Hypothalamus (tissue), 51 donors: ENCODE measurements at places on chromosomes 6 and 20.

DNA sequence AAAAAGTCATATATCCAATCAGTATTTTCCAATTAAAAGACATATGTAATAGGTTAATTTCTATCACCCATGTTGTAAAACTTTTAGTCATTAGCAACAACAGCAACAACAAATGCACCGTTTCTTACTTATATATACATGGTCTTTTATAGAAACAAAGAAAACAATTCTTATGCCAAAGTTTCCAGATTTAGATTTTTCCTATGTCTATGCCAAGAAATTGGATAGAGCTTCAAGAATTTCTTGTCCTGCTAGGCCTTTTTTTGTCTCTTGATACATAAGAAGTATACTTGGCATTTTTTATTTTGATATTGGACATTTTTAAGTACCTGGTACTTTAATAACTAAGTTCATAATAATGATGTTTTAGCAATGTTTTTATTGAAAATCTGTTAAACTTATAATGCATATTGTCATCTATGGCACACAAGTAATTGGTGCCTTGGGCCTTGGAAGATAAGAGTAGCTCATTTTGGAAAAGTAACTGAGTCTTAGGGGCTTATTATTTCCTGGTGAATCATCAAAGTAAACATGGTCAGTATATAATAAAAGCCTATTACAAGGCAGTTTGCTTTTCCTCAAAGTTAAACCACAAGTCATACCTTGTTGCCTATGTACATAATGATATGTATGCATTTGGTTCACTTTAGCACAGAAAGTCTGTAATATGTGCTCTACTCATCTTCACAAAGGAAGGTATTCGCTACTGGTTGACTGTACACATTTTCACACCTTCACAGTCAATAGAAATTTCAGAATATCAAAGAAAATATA, 10.1 kb upstream of the FRK start:
- no peak for DNase-seq

DNA sequence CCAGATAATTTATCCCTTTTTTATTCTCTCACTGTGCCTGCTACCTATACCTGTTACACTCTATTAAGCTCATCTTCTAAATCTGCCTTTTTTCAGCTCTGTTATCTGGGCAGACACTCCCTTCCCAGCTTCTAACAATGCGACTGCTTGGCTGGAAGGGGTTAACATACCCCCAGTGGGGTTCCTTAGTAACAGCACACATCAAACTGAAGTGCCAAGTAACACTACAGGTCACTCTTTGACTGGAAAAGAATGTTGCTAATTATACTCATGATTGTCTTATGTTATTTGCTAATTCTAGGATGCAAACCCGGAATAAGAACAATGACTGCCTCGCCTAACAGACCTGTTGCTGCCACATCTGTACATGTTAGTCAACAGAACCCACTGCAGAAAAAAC, 203.5 kb downstream of the EPM2A start:
- DNase-seq, result no peak

GRCh38 chr6:22248513-22249308, 48.1 kb downstream of the PRL start:
- no peak for DNase-seq

DNA sequence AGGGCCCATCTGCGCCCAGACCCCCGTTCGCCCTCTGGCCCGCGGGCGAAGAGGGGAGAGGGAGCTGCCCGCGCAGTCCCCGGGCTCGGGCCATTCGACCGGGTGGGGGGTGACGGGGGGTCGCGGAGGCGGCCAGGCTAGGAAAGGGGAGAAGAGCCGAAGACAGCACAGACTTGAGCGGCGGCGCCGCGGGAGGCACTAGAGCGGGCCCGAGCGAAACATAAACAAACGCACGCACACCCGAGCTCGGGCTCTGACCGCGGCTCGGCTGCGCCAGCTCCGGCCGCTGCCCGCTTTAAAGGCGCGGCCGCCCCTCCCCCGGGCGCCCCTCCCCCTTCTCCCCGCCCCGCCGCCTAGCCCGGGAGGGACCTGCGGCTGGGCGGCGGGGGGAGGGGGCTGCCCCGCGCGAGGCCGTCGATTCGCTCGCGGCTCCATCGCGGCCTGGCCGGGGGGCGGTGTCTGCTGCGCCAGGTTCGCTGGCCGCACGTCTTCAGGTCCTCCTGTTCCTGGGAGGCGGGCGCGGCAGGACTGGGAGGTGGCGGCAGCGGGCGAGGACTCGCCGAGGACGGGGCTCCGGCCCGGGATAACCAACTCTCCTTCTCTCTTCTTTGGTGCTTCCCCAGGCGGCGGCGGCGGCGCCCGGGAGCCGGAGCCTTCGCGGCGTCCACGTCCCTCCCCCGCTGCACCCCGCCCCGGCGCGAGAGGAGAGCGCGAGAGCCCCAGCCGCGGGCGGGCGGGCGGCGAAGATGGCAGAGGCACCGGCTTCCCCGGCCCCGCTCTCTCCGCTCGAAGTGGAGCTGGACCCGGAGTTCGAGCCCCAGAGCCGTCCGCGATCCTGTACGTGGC, at the start of gene FOXO3:
Gene FOXO3 (plus strand): TSS at position 455 of the 846 bp plus-strand sequence. CDS start 292 bp downstream, at position 747.
- DNase-seq, result peak; percentile 92

- no peak for DNase-seq
Observed at GRCh38 chr6:99501762-99502161, 13.5 kb downstream of the USP45 start.

- DNase-seq, result no peak
Observed at GRCh38 chr20:58818586-58819285, 32.0 kb downstream of the GNAS-AS1 start.

DNA sequence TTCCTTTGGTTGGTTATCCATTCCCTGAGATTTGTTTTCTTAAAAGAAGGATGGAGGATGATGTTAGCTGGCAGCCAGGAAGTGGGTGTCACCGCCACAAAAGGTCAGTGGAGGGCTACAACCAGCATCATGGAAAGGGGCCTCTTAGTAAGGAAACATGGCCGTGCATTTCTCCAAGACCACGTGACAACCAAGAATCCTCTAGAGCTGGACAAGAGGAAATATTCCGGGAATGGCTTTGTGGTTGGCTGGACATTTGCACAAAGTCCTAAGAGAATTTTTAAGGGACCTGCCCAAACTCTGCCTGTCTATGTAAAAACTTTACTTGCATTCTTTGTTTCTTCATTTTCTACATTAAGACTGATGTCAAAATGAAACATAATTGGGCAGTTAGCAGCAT, 399.9 kb upstream of the MARCKS start:
- no peak for DNase-seq

DNA sequence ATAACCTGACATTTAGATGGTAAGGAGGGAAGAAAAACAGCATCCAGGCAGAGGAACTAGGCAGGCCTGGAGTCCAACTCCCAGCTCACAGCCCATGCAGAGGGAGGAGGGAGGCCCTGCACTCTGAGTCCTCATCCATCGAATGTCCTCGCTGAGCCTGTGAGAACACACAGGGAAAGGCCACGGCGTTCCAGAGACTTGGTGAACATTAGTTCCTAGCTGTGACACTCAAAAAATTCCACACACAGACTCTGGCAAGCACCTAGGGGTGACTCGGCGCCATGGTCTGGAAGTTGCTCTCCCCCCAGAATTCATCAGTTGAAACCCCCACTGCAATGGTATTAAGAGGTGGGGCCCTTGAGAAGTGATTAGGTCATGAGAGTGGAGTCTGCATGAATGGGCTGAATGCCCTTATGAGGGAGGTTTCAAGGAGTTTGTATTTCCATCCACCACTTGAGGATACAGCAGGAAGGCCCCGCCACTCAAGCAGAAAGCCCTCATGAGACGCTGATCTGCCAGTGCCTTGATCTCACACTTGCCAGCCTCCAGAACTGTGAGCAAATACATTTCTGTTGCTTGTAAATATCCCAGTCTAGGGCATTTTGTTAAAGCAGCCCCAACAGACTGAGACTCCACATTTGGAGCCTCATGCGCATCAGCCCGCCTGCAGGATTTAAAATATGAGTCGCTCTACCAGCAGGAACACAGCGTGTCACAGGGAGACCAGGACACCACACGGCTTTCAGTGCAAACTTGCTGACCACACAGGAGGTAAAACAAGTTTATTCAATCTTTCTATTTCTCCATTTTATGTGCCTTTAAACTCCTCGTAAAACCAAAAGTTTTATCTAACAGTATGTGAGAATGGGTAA, 73.9 kb downstream of the WDR27 start:
- no peak for DNase-seq

DNA sequence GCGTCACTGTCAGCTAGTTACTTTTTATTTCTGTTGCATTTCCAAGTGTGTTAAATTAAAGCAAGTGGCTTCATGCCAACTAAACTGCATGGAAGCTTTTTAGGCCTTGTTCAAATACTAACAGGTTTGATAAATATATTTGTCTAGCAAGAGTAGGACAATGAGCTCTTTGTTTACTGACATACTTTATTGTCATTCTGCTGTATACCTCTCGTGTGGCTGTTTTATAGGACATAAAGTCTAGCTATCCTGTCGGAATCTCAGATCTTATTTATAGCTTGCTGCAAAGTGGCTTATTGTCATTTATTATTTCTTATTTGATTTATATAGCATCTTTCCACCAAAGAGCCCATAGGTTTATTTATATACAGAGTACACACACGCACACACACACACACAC, 711.1 kb downstream of the KIF16B start:
- no peak for DNase-seq

GRCh38 chr6:7900621-7901020, 10.0 kb downstream of the TXNDC5 start:
- DNase-seq, result no peak

- no peak for DNase-seq
Observed at GRCh38 chr20:47543006-47543431, 41.3 kb downstream of the NCOA3 start.

DNA sequence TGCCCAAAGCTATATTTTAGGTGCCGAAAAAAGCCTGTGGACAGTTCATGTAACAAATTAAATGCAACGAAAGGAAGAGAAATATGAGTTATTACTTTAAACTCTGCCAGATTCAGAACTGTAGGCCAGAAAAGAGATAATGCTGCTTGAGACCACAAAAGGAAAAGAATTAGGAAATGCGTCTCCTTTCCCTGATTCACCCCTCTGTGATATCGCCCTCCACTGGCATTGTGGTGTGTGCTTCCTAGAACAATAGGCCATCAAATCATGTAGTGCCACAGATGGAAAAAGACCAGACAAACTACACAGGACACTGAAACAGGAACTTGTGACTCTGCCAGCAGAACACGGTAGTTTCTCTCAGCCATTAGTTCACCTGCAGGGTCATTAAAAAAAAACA, 14.7 kb upstream of the LAMA4 start:
- no peak for DNase-seq

GRCh38 chr20:21202259-21202658, 76.4 kb downstream of the KIZ start:
- no peak for DNase-seq

DNA sequence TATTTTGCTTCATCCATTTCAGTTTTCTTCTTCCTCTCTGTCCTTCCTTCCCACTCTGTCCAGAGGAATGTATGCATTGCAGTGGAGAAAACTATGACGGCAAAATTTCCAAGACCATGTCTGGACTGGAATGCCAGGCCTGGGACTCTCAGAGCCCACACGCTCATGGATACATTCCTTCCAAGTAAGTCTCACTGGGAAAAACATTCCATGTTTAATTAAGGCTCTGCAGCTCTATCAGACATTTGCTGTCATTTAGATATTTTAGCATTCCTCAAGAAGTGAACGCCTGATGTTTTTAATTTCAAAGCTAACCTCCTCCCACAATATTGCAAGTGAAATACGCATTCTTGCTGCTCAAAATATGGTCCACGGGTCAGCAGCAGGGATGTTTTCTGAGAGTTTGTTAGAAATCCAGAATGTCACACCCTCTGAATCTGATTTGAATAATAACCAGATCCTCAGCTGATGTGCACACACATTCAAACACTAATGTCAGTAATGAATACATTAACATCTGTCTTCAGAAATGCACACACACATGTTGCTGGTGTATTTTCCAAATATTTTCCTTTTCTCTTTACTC, 12.8 kb downstream of the PLG start:
- DNase-seq, result no peak

GRCh38 chr20:20399531-20400500, 31.9 kb downstream of the INSM1 start:
- no peak for DNase-seq

DNA sequence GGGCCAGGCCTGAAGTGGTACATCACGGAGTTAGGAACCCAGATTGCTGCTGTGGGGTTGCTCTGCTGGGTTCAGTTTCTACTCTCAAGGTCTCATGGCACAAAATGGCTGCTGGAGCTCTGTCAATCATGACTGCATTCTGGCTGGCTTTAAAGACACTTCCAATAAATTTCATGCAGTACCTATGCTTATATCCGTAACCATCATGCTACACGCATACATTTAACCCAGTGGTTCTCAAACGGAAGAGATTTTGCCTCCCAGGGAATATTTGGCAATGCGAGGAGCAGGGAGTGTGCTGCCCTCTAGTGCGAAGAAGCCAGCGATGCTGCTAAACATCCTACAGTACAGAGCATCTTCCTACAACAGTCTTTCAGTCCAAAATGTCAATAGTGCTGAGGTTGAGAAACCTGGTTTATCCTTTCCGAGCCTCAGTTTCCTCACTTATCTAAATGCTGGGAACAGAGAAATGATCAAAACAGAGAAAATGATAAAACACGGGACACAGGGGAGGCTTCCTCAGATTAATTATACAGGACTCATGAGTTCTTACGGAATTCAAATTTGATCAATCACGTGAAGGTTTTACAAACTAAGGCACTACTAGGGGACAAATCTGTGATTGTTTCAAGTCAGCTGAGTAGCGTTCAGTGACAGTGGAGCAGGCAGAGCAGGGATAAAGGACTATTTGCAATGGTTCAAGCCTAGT, 9.6 kb upstream of the SLC2A10 start:
- no peak for DNase-seq

DNA sequence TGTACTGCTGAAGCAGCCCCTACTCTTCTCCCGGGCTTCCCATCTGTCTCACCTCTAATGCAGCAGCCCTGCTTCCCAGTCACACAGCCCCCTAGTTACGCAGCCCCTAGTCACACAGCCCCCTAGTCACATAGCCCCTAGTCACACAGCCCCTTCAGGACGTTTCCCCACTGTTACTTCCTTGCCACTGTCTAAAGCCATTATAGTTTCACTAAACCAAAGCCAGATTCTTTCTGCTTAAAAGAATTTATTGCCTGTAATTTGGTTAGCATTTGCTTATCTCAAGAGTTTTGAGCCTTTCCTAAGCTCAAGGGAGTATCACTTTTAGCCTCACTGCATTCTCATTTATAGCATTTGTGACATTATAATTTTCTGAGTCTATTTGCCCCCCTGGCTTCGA, 127.9 kb downstream of the LMBRD1 start:
- DNase-seq, result no peak

DNA sequence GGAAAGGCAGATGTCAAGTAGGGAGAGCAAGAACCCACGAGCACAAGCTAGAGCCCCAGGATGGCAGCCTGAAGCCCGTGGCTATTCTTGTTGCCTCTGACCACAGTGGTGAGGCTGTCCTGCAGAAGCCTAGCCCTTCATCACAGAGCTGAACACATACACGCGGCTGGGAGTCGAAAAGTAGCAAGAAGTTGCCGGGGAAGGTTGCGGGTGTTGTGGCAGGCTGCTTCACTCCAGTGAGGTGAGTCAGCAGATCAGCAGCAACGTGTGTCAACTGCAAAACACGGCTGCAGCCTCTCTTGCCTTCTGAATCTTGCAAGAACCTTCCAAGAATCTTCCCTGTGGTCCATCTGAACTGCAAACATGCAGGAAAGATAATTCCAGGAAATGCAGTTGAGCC, 10.6 kb upstream of the STX16 start:
- no peak for DNase-seq

GRCh38 chr6:169722362-169723199, 1.7 kb downstream of the PHF10 start:
- no peak for DNase-seq
